ENCODE measurements at places on chromosomes 16 and 17. TPM values are rescaled to one million over a fixed set of nuclear protein-coding genes. Genes with fewer than 3 reads are reported as not detected.

The HNF1B gene
- 84.1 TPM for polyA plus RNA-seq

The ZMYND15 gene
- 1.3 TPM for polyA plus RNA-seq

The LAT gene
- polyA plus RNA-seq, result 8.3 TPM

DNA sequence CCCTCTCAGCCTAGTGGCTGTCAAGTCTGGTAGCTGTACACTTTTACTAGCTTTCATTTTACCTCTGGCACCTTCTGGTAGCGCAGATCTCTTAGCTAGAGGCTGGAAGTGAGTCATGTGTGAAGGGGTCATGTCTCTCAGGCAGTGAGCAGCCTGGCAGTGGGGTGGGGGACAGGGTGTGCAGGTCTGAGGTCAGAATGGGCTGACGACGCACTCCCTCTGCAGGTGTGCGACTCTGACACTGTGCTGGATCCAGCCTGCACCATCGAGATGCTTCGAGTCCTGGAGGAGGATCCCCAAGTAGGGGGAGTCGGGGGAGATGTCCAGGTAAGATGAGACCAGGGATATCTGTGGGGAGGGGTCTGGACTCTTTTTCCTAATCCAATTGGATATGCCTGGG, 7.8 kb downstream of the HAS3 start:
- no peak for DNase-seq

DNA sequence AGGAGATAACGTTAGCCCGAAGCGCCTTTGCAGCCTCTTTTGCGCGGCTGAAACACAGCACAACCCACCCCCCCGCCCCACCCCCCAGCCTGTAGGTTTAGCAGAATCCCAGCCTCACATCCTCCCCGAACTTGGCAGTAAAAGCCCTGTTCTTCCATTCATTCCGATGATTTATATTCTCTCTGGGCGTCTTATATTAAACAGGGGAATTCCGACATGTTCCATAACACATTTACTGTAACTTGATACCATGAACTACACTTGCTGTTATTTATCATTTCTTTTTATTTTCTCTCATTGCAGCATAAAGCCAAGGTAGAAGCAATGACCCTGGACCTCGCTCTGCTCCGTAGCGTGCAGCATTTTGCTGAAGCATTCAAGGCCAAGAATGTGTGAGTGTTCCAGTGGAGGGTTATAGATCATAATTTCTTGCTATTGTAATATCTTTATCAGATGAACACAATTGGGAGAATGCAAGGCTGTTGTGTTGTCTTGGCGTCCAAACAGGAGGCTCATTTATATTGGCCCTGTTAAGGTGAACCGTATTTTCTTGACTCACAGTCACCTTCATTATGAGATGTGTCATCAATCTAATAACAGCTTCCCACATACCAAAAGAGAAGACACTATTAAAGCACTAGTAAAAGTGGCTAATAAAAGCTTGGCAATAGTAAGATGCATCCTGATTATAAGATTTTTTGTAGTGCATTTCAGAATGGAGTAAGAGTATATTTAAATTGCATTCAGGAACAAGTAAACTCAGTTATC, 287.3 kb downstream of the WWOX start:
- DNase-seq, result no peak

- no peak for DNase-seq
Observed at GRCh38 chr16:82651921-82652601, 25.3 kb downstream of the CDH13 start.

GRCh38 chr17:31680126-31680525, 178.9 kb downstream of the COPRS start:
- DNase-seq, result no peak
